Right cardiac atrium (tissue), 5 donors: ENCODE measurements at places on chromosomes 12 and 14. TPM values are rescaled to one million over a fixed set of nuclear protein-coding genes. Genes with fewer than 3 reads are reported as not detected.

The FAM186B gene
- total RNA-seq = 0.17 TPM

The C1QL4 gene
- not detected for total RNA-seq

The NOC4L gene
- total RNA-seq = 7.7 TPM

The SLC5A8 gene
- not detected for total RNA-seq

The ELK3 gene
- total RNA-seq = 34.0 TPM

The DPY19L2 gene
- 43.9 TPM for total RNA-seq

The SLC39A2 gene
- total RNA-seq = 0.29 TPM

DNA sequence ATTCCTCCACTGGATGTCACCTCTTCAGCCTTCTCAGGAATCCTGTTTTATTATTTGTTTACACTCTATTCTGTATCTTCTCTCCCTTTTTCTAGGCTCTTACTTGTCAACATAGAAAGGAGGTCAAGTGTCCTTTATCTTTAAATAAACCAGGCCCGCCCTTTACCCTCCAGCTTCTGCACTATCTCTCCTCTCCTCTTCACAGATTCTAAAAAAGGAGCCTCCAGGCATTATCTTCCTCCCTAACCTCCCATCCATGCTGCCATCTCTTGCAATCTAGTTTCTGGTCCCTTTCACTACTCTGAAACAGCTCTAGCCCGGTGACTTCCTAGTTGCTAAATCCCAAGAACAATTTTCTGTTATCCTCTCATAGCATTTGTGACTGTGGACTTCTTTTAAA, 24.1 kb upstream of the ARID2 start:
- DNase-seq = no peak

DNA sequence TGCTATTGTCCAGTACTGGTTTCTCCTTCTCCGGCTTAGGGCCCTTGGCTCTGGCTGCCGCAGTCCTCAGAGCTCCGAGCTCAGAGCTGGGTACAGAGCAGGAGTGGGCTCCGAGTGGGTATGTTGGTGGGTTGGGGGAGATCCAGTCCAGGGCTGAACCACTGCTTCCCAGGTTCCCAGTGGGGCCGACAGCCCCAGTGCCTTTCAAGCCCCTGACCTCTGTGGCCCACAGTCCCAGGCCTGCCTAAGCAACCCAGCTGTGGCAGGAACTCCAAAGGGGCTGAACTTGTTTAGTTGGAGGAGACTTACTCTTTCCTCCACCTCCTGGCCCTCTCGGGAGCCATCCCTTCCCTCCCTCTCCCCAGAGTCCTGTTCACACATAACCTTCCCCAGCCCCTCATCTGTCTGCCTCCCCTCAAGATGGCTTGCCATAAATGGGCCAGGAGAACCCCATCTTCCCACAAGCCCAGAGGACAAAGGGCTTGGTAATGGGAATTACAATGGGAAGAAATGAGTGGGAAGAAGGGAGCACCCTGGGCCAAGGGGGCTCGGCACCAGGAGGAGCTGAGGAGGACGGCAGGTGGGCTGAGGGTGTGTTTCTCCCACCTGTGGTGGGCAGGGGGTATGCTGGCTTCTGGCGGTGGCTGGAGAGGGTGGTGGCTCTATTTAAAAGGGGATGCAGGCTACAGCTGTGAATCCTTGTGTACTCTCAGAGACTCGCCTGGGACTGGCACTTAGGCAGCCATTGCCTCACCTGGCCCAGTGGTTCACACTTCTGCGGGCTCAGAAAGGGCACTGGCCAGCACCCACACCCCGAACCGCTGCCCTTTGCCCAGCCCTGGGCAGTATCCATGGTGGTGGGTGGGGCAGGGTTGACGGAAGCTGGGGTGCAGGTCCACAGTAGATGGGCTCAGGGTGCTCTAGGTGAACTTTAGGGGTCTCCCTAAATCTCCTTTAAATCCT, 3.8 kb upstream of the MYH6 start:
- no peak for DNase-seq

DNA sequence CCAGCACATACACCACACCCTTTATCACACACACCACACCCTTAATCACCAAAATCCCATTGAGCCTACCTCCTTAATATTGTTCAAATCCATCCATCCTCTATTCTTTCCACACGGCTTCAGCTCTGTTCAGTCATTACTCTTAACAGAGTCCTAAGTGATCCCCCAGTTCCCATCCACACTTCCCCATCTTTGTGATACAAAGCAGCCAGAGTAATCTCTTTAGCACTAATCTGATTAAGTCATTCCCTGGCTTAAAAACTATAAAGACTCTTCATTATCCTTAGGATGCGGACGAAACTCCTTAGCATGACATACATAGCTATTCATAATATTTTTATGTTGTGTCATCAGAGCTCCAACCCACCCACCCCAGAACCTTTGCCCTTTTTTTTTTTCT, 14.7 kb upstream of the MFAP5 start:
- no peak for DNase-seq

DNA sequence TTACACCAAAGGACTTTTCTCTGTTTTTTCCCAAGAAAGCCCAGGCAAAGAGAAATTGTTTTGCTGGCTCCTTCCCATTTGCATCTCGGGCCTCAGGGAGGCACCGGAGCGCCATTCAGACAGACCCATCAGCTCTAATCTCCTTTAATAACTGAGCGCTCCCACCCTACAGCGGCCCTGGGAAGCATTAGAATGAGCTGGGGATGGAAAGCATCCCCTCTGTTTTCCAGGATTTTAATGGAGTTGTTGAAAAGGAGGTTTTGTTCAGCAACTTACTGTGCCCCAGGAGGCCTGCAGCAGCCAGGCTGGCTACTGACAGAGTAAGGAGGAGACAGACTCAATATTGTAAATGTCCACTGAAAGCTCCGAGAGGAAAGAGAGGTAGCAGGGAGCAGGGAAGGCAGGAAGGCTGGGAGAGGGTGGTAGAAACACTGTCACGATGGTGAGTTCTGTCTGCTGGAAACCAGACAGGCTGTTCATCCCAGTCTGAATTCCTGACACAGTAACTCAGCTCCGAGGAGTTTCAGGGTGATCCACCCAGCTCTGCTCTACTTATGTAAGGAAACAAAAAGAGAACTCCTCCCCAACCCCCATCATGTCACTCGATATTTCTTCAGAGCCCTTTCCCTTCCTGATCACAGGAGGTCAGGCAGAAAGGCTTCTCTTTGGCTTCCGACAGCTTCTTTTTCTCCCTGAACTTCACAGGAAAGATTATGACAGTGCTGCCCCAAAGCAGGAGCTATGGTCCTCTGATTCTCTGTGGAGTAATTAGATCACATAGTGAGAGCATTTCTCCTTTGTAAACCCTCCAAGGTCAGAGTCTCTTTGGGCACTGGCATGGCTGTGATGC, 62.5 kb upstream of the TMEM132D start:
- DNase-seq = no peak

DNA sequence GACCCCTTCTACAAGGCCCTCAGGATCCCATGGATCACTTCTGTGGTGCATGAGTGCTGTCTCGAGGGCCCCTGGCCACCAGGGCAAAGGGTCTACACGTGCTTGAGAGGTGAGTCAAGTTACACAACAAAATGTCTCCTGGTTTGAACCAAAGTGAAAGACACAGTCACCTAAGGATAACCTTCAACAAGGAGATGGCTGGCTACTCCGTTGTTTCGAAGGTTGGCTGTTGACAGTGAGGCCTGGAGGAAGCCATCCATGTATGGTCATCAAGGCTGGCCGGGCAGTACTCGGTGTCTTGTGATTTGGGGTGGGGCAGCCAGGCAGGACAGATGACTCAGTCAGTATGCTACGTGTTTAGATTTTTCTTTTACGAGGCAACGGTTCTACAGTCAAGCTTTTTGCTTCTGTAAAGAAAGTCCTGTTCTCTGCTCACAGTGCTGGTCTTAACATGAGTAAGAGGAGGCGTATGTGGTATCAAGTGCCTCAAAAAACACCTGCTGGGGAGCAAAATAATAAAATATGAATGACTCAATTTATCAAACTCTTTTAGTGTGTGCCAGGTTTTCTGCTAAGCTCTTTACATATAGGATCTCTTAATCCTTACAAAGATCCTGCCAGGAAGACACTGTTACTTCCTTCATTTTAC, 18.0 kb upstream of the NT5DC3 start:
- no peak for DNase-seq

DNA sequence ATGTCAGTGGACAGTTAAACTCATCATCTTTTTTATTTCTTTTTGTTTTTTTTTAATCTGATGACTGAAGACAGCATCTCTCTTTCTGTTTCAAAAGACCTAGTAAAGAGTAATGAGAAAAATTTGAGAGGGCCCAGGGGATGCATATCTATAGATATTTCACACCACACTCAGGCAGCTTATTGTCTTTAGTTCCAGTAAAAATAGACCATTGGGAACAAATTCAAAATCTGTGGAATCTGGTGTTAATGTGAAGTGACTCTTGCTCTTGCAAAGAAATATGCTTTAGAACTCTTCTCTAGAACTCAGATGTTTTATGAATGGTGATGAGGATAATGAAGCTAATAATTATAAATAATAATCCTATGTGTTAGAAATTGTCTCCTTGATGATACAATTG, 214.5 kb upstream of the ATP2B1 start:
- no peak for DNase-seq

DNA sequence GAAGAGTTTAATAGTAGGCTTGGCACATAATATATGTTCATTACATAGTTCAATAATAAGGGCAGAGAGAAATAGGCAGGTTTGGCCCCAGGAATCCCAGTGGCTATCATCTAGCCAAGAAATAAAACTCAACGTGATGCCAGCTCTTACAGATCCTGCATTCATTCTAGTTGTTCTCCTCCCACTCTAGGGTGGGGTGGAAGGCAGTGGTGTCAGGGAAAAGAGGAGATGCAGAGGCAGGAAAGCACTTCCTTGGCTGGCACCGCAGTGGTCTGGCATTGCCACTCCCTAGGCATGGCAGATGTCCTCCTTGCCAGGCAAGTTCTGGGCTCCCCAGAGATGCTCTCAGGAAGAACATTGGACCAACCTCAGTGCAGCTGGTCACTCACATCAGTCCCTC, 383.6 kb downstream of the GRIN2B start:
- DNase-seq = no peak
